ENCODE measurements at places on chromosomes 16 and 17.

DNA sequence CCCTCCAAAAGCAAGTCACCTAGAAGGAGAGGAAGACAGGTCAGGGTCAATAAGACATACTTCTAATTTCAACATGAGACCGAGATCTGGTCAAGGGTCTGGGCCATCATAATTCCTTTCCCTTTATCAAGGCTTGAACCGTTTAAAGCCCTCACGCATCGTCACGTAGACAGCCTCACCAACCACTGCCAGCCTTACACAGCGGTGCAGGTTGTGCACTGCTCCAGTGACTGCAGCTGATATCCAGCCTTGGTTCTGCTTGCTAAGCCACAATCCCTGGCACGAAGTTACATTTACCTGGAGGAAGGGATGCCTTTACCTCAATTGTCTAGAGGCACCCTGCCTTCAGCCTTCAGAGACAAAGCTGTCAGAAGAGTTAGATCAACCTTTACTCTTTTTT, 85.1 kb downstream of the MYH11 start:
- DNase-seq = no peak

- no peak for DNase-seq
Observed at GRCh38 chr17:74307984-74308773, 17.8 kb upstream of the KIF19 start.

- no peak for DNase-seq
Observed at GRCh38 chr16:58855291-58855863, 121.3 kb upstream of the GOT2 start.

DNA sequence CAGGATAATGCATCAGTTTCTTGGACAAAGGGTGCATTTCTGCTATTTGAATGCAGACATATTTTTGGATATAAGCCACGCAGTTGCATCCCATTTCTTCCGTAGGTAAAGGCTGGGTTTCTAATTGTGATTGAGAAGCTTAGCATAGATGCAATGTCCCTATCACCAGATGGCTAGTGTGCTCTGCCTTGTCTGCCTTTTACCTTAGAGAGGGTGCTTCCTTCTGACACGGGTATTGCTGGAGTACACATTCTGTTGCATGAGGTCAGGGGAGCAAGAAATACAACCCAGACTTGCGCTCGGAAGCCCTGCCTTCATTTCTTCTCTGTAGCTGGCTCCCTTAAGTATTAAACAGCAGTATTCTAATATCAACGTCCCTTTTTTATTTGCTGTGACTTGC, 337.4 kb downstream of the WWOX start:
- no peak for DNase-seq

DNA sequence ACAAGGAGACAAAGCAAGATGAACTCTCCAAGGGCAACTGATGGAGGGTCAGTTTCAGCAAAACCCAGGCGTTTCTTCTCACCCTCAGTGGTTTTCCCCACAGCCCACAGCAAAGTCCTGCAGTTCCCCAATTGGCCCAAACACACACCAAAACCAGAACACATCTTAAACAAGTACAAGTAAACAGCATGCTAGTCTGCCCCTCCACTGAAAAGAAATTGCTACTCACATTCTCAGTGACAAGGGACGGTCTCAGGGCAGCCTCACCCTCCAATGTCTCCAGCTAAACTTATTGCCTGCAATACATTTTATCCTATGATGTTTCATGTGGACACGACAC, 300.6 kb upstream of the IRX3 start:
- no peak for DNase-seq

DNA sequence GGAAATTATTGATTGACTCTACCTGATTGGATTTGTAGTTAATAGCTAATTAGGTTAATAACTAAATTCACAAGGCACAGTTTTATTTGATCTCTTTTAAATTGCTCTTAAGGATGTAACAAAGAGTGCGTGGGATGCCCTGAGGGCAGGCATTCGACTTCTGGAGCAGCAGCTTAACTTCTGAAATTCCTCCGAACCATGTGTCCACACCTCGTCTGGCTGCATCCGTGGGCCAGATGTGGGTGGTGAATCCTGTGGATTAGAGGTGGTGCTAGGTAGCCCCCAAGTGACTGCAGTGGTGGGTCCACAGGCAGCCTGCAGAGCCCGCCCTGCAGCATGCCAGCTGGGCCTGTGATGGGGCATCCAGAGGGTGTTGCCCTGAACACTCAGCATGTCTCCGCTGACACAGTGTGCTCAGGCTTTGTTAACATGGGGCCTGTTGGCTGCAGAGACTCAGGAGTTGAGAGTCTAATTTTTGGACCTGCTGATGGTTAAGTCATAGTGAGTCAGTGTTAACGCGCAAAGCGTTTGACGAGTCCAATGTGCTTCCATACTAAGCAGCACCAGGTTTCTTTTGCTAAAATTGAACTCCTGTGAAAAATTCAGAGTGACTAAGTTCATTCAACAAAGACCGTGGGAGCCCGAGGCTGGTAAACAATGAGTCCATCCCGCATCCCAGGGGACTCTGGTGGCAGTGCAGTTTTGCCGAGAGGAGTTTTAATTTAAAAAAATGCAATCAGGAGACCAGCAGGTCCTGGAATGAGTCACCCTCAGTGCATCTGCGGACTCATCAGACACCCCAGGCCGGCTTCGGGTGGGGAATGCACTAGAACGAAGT, 3.8 kb upstream of the NPB start:
- peak; percentile 99 for DNase-seq

GRCh38 chr17:27846042-27846655, 45.8 kb upstream of the NOS2 start:
- no peak for DNase-seq

DNA sequence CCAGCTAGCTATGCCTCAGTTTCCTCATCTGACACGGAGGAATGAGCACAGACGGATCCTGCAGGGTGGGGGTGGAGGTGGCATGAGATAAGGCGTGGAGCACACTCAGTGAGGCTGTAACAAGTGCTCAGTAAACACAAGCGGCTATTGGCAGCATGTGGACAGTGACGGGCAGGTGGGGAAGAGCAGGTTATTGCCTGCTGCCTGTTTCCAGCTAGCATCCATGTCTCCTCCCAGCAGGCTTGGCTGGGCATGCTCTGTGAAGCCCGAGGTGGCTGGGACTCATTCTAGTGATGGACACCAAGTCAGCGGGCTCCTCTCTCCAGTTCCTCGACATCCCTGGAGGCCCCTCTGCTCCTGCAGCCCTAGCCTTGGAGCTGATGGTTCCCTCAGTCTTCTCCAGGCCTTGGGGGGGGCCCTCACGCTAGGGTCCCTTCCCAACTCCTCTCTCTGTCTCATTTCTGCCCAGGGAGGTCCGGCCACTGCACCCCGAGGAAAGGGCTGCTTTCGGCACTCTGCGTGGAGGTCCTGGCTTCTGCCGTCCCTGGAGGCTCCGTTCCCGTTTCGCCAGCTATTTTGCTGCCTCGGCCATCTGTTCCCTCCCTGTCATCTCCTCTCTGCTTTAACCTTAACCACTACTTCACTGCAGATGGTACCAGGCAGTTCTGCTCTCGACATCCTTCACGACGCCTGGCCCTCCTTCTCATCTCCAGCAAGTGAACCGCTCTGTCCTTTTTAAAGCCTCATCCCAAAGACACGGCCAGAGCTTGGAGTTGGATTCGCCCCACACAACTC, 6.2 kb downstream of the RTN4RL1 start:
- no peak for DNase-seq

- no peak for DNase-seq
Observed at GRCh38 chr16:81466356-81466980, 21.9 kb downstream of the CMIP start.

GRCh38 chr17:47200325-47200664, 8.9 kb upstream of the MYL4 start:
- no peak for DNase-seq

GRCh38 chr17:6381526-6382465, 53.1 kb downstream of the AIPL1 start:
- no peak for DNase-seq

GRCh38 chr17:2215616-2216364, 87.8 kb downstream of the SMG6 start:
- DNase-seq = peak; percentile 90

- no peak for DNase-seq
Observed at GRCh38 chr17:39939106-39939505, 11.6 kb downstream of the LRRC3C start.

- DNase-seq = no peak
Observed at GRCh38 chr17:61450641-61451537, 1.3 kb upstream of the TBX4 start.

GRCh38 chr16:84362471-84362941, 5.8 kb upstream of the ATP2C2 start:
- DNase-seq = no peak

DNA sequence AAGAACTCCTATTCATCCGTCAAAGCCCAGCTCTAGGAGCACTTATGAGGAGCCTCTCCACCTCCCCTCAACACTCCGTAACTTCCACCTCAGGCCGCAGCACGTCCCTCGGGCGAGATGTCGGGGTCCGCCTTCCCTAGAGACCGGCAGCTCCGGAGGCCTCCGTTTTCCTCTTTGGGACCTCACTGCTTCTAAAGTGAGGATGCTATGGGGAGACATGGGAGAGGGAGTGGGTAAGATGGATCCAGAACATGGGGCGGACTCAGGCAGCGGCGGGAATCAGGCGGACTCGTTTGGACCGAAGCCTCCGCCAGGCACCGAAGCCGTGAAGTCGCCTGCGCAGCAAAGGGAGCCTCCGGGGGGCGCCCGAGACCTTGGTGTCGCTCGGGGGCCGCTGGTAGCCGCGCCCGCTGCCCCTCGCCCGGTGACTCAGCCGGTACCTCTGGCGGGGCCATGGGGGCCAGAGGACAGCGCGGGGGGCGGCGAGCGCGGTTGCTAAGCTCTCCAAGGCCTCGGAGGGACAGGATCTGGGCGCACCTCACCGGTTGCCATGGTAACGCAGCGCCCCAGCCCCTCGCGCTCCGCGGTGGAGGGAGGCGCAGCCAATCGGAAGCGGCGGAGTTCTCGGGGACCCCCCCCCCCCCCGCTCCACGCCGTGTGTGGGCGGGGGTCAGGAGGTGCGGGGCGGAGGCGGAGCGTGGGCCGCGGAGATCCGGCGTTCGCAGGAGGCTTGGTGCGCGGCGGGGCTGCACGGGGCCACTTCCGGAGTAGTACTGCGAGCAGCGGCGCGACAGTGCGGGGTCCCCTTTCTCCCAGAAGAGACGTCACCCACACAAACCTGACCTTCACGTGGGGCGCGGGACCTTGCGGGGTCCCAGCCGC, 1.3 kb upstream of the HIC1 start:
- peak; percentile 74 for DNase-seq

Data from fibroblast of skin of back (primary cell).